Hypothalamus (tissue), 51 donors: ENCODE measurements at places on chromosomes 13 and 19.

DNA sequence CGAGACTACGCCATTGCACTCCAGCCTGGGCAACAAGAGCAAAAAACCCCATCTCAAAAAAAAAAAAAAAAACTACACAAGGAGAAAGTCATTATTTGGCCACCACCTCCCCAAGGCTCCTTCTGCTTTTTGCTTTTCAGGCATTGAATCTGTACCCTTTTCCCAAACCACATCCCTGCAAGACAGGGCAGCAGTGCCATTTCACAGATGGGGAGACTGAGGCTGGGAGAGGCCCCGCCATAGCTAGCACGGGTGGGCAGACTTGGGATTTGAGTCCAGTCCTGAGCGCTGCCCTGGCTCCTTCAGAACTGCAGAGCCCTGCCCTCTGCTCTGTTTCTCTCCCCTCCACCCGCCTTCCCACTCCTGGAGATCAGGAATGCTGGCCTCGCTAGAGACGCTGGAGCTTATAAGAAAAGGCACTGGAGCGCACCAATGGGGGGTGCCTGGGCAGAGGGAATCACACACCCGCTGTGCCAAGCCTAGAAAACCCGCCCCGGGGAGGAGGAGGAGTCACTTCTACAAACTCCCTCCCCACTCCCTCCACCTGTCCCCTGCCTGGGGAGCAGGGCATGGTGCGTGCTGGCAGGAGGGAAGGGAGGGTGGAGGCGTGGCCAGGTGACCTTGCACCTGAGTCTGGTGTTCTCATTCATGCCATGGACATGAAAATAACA is 17.6 kb downstream of the TJP3 start:
- DNase-seq, result no peak

- no peak for DNase-seq
These were observed 53.6 kb downstream of the LMO7 start for GRCh38 chr13:75689686-75690085.

- DNase-seq, result no peak
These were observed 304.9 kb downstream of the PCDH20 start for GRCh38 chr13:61110732-61111131.

GRCh38 chr13:109348519-109349258 is 437.7 kb downstream of the IRS2 start:
- DNase-seq, result no peak

DNA sequence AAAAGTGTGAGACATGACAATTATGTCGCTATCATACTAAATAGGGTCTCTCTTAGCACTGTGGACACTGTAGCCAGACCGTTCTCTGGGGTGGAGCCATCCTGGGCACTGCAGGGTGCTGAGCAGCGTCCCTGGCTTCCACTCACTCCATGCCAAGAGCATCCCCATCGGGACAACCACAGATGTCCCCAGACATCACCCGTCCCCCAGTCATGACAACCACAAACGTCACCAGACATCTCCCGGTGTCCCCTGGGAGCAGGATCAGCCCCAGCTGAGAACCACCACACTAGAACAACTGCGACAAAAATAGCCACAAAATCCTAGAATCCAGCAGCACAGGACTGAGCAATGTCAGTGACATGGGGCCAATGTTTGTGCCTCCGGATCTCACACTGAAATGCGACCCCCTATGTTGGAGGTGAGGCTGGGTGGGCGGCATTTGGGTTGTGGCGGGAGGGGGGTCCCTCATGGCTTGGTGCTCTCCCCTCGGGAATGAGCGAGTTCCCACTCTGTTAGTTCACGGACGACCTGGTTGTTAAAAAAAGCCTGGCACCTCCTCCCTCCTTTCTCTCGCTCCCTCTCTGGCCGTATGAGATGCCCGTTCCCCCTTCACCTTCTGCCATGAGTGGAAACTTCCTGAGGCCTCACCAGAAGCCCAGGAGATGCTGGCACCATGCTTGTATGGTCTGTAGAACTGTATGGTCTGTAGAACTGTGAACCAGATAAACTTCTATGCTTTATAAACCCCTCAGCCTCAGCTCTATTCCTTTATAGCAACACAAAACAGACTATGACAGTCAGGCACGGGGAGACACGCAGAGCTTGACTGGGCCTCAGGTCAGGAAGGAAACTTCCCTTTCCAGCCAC is 93.9 kb downstream of the GADD45B start:
- no peak for DNase-seq

- no peak for DNase-seq
These were observed 447.5 kb upstream of the ATXN8OS start for GRCh38 chr13:69660155-69660554.

DNA sequence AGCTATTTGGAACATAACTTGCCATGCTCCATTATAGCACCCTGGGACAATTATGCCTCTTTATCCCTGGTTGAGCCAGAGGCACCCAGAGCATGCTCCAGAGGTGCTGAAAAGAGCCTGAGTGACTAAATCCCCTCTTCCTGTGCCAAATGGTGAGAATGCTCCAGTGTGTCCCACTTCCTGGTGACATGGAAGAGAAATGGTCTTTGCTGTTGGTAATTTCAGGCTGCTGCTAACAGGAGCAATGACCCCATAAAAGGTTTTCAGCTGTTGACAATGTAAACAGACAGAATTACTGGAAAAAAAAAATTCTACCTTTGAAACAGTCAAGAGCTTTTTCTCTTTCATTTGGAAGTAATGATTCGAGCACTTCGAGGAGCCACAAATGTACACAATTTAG is 341.8 kb downstream of the FGF9 start:
- no peak for DNase-seq
